ENCODE measurements at places on chromosomes 1 and 21. TPM values are rescaled to one million over a fixed set of nuclear protein-coding genes. Genes with fewer than 3 reads are reported as not detected.

GRCh38 chr1:209505044-209505443 lies 78.5 kb upstream of the CAMK1G start:
- DNase-seq, result peak; percentile 59

- no peak for DNase-seq
These were observed 25.8 kb downstream of the CCN1 start for GRCh38 chr1:85606414-85606800.

DNA sequence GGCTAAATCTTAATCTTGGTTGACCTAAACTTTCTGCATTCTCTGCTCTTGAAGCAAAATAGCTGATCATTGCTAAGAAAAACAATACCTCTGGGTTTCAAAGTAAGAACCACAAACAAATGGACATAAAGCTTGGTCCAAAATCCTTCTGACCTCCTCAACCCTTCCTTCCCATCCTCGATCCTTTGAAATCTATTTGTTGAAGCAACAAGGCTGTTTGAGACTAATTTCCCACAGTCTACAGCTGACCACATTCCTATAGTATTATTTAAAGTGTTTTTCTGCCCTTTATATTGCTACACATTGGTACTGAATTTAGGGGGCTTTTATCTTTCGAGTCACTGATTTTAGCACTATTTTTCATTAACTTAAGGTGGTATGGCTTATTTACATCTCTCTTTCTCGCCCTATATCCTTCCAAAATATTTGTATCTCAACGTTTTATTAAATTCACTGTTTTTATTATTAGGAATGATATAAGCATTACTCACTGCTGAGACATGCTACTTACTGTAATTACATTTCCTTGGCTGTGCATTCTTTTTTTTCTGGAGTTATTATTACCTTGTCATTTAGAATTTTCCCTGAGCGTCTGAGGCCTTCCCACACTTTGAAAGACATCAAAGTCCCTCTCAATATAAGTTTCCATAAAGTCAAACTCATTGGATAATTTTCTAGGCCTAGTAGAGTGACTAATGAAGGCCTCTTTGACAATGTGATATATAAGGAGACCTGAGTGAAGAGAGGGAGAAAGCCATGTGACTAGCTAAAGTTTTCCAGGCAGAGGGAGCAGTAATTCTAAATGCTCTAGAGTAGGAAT lies 73.9 kb downstream of the RAB3GAP2 start:
- no peak for DNase-seq

DNA sequence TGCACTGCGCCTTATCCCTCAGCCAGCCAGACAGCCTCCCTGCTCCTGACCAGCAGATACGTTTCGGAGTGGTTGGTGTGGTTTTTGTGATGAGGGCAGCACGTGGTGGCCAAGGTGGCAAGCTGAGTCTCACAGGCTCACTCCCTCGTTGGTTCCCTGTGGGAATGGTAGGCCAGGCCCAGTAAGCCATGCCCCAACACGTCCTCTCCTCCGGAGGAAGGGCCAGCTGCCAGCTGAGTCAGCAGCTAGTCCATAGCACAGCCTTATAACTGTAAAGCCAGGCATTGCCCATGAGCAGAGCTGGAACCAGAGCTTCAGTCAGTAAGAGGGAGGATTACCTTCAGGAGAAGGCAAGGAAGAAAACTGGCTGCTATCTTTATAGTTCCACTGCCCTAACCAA lies 29.5 kb downstream of the SZRD1 start:
- DNase-seq, result peak; percentile 43

- DNase-seq, result no peak
These were observed 1048.7 kb downstream of the ADGRL2 start for GRCh38 chr1:82849460-82849859.

DNA sequence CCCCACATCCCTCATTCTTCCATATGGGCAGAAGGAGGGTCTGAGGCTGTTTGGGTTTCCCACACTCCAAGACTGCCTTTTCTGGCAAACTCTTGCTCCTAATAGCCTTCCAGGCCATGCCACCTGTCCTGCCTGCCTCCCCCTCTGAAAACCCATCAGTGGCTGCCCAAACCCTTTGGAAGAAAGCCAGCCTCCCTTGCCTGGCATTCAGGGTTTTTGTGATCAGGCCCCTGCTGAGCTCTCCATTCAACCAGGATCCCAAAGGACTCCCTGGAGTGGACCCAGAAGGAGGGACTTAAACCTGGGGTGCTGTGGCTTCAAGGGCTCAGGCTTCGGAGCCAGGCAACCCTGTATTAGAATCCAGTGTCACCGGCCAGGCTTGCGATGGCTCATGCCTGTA lies 4.2 kb upstream of the GUCA2A start:
- DNase-seq, result no peak

GRCh38 chr21:34072145-34073031 lies 990 bp upstream of the MRPS6 start:
- DNase-seq, result no peak

- no peak for DNase-seq
These were observed 14.6 kb downstream of the MTX1 start for GRCh38 chr1:155223047-155223446.

DNA sequence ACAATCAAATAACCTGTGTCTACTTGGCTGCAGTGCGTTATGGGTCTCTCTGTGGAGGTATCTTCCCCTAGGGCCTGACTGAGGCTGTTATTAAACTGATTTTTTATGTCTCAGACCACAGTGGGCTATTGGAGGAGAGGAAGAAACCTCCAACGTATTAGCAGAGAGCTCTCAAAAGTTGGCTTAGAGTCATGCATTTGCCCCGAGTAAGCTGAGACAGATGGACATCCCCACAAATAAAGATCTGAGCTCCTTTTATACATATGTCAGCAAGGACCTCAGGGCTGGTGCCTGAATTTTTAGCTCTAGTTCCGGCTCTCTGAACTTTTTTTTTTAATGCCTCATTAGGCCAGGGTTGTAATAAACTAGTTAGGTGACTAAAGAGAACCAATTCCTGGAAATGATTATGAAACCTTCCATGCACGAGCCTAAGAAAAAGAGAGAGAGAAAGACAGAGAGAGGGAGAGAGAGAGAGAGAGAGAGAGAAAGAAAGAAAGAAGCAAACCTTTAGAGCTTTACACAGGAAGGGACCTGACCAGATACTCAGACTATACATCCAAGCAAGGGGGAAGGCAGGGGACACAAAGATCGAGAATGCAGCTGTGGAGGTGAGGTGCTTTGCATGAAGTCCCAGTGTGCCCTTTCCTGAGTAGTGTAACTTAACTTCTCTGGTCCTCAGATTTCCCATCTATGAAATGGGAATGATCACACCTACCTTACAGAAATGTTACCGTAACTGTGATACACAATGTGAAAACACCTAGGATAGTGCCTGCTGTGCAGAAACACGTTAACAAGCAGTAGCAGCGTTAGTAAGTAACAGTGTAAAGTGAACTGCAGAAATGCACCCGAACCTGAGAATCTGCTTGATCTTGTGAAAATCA lies 8.4 kb upstream of the PIGR start:
- peak; percentile 90 for DNase-seq

DNA sequence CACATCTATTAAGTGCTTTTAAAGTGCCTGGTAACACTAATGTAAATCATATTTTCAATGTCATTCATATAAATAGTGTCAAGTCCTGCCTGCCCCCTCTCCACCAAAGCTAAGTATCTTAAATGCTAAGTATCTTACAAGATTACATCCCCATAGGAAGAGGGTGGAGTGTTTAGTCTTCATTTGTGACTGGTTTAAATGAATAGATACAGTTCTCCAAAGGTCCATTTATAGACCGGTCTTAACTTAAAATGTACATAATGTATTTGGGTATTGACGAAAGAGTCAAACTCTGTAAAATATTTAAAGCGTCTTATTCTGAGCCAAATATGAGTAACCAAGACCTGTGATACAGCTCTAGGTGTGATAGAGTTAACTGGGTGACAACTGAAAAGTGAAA lies 60.2 kb downstream of the POU2F1 start:
- no peak for DNase-seq

DNA sequence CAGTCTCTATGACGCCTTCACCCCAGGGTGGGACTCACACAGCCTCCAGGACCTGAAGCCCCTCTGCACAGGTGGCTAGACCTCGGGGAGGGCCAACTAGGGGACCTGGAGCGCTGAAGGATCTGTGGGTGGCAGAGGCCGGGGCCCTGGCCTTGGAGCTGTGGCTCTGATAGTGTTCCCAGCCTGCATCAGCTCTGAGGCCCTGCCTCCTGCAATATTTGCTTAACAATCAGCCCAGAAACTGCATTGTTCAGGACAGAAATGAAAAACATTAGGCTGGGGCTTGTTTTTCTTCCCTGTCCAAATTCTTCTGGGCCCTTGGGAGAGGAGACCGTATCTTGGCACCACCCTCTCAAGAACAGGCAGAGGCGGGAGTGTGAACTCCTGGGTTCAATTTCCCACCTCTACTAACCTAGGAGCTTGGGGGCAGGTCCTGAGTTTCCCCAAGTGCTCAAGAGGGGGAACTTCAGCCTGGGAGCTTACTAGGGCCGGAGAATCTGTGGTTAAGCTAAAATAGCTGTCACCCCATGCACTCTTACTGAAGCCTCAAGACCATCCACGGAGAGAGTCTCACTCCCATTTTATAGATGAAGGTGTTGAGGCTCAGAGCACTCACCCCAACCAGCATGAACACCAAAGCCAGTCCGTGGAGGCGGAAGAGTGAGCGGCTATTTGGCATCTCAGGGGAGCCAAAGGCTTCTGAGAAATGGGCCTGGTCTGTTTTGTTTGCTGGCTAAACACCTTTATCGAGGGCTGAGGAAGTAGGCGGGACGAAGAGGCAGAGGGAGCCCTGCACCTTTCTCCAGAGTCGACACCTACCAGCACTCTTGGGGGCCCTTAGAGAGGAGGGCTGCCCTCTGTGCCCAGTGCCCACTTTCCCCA lies 18.8 kb upstream of the CASZ1 start:
- DNase-seq, result no peak

DNA sequence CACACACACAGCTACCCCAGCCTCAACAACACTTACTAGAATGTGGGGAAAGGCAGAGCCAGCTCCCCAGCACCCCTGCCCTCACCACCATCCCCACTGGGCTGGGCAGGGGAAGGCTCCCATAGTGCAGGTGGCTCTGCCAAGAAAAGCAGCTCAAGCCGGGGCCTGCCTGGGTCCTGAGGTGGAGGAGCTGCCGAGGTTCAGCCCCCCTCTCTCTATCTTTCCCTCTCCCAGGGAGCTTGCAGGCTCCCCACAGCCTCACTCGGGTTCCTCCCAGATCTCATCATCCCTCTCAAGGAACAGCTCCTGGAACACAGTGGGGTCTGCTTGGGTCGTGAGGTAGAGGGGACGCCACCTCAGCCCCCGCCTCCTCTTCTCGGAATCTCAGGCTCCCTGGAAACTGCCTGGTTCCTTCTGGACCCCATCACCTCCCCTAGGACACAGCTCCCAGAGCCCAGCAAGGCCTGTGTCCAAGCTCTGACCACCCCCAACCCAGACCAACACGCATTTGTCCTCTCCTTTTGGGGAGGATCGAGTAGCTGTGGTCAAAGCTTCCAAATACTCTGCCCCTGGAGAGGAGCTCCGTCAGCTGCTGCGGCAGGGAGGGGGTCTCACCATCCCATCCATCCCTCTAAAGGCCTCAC lies 704 bp downstream of the S100A16 start:
- DNase-seq, result no peak

- peak; percentile 67 for DNase-seq
These were observed 10.2 kb downstream of the JAK1 start for GRCh38 chr1:64956010-64956640.

GRCh38 chr1:178684542-178685000 lies 40.5 kb upstream of the RALGPS2 start:
- DNase-seq, result peak; percentile 89

GRCh38 chr1:109657970-109658369 lies 2.1 kb downstream of the GSTM4 start:
- DNase-seq, result no peak

The SLC22A15 gene
- 3.5 TPM for total RNA-seq

The UBE2G2 gene
- 87.8 TPM for total RNA-seq

The GBP5 gene
- 0.05 TPM for total RNA-seq

The CCDC27 gene
- total RNA-seq, result not detected

The CR1L gene
- not detected for total RNA-seq

The DMBX1 gene
- not detected for total RNA-seq

The PLEKHN1 gene
- total RNA-seq, result 2.6 TPM
